ENCODE measurements at places on chromosomes 7 and 10. TPM values are rescaled to one million over a fixed set of nuclear protein-coding genes. Genes with fewer than 3 reads are reported as not detected.

Gene HHEX
- total RNA-seq, result not detected

Gene SLC16A12
- not detected for total RNA-seq

Gene TPK1
- total RNA-seq, result 28.6 TPM

Gene RSPH10B2
- total RNA-seq, result not detected

Gene TMEM176A
- total RNA-seq, result not detected

Gene EXOC4
- total RNA-seq, result 57.1 TPM

Gene ST8SIA6
- not detected for total RNA-seq

Gene LRRC18
- not detected for total RNA-seq

Gene UPK3BL2
- total RNA-seq, result 8.2 TPM

DNA sequence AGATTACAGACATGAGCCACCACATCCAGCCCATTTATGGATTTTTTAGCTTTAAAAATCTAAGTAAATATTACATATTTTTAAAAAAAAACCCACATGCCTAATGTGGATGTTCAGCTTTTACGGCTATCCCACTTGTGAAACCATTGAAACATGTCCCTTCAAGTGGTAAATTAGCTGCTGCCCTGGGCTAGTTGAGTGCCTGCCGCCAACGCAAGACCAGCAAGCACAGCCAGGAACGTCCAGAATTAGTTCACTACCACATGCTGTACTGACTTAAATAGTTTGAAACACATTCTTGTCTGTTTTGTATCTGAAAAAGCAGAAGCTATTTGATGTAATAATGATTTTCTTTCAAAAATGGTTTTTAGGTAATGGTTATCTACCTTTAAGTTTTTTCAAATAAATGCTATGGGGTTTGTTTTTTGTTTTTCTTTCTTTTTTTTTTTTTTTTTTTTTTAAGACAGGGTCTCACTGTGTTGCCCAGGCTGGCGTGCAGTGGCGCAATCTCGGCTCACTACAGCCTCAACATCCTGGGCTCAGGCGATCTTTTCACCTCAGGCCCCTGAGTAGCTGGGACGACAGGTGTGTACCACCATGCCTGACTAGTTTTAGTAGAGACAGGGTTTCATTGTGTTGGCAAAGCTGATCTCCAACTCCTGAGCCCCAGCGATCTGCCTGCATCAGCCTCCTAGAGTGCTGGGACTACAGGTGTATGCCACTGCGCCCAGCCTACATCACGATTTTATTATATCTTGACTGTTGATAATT lies 57.0 kb downstream of the KLRG2 start:
- DNase-seq, result no peak

- DNase-seq, result no peak
These were observed 220.3 kb downstream of the STK31 start for GRCh38 chr7:23930312-23930711.

DNA sequence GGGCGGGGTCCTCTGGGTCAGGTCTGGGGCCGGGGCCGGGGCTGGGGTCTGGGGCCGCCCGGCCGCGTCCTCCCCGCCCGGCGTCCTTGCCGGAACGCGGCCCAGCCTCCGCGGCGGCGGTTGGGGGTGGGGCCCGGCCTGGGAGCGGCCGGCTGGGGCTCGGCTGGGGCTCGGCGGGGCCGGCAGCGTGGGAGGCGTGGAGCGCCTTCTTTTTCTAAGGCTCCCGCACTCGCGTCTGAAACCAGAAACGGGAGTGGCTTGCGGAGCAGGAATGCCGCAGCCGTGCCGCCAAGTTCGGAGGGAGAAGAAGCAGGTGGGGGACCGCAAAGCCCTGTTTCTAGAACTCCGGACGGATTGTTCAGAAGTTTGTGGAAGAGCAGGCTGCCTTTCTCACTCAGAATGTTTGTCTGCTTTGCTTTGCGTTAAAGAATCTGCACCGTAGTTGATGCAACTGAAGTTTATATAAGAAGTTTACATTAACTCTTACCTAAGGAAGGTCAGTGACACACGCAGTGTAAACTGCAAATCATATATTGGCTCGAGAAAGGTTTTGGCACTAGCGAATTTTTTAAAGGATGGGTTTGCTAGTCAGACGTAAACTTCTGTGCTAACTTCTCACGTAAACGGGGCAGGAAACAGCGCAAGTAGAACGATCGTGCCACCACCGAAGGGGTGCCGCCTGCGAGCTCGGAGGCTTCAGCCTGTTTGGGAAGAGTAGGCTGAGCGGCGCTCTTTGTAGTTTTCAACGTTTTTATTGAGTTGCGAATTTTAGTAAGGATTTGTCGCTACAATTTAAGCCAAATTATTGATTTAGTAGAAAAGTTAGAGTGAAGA lies 729 bp downstream of the DNAJB6 start:
- DNase-seq, result peak; percentile 74

DNA sequence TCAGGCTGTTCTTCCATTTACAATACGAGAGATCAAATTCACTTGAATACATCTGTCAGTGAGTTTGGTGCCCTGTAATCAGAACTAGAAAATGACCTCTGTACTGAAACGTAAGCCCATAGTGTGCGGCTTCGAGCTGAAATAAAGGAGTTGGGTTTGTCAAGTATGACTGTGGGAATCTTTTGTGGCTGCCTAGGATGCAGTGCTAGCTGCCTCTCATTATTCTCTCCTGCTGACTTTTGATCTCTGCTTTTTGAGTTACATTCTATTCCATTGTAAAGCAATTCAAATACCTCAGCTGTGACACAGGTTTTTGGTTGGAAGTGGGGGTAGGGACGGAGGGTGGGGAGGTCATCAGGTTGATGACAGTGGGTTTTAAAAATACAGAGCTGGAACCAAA lies 40.4 kb downstream of the ICA1 start:
- no peak for DNase-seq

DNA sequence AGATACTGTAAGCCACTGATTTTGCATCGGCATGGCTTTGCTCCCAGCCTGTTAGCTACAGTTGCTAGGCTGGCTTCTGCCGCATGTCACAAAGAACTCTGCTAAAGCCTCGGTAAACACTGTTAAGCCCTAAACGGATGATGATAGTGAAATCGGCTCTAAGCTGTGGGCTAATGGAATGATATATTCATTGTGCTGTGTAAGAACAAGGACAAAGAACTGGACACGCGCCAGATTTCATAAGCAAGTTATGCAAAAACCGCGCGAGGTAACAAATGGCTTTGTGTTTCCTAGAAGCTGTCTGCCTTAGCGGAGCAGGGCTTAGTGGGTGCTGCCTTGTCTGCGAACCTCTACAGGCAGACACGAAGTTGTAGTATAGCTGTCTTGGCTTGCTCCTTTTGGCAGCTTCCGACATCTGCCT lies 331.3 kb upstream of the COBL start:
- DNase-seq, result no peak

DNA sequence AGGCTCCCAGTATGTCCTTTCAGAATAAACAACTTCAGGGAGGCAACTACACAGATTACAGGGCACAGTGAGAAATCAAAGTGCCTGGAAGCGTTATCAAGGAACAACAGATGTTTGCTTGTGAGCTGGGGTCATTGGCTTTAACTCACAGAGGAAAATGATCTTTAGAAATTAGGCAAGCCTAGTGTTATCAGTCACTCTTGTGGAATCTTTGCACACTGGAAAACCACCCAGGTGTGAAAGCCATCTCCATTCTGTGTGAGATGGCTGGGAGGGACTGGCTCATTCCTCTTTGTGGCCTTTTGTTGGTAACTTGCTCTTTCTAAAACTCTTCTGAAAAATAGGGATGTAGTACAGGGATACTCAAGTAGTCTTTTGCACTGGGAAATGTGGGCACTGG lies 716.0 kb downstream of the XPNPEP1 start:
- no peak for DNase-seq

DNA sequence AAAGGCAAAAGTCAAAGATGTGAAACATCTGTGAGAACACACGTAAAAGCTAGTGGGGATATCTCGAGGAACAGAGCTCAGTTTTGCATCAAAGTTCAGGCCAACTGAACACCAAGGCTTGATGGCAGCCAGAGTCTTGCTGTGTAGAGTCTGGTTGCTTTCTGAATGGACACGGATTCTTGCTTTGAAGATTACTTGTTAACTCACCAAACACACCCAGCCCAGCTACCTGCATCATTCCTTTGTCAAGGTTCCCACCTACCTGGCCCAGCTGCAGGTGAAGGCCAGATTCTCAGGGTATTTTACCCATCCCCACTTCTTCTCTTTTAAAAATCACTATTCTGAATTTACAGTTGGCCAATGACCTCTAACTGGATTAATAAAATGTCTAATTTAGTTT lies 174.4 kb upstream of the PHYHIPL start:
- no peak for DNase-seq

- DNase-seq, result no peak
These were observed 338.8 kb upstream of the SEMA3D start for GRCh38 chr7:85525676-85526075.

DNA sequence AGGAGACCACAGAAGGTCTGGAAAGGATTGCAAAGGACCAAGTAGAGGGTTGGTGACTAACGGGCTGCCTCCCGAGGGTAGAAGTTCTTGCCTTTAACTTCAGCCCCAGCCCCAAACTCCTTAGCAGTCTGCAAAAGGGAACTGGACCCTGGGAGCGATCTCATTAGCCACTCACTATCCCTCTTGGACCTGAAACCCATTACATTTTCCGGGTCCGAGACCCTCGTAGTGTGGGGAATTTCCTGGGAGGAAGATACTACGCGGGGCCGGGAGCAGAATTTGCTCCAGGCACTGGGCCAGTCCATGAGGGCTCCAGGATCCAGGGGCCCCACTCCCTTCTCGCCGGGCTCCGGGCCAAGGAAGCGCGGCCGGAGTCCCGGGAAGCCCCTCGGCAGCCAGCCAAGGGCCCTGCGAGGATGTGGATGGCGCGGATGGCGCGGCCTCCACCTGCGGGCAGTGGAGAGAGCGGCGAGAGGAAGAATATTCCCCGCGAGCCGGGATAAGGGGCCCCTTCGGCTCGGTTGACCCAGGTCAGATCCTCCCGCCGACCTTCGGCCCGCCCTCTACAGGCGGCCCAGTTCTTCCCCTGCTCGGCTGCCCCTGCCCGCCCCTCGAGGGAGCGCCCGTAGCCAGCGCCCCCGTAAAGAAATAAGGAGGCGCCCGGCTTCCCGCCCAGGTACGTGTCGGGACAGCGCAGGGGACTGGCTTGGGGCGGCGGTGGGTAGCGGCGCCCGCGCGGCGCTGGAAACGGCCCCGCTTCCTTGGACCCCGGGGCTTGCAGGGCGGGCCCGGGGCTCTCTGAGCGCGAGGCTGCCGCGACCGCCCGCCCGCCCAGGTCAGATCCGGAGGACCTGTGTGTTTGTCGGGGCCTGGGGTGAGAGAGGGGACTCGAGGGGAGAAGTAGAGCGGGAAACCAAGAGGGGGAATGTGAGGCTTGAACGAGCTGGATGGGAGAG lies at the start of gene MYO3A:
MYO3A (plus strand) TSS at position 577 of the 956 bp plus-strand sequence. CDS start 17,882 bp downstream, outside the sequence.
- no peak for DNase-seq

DNA sequence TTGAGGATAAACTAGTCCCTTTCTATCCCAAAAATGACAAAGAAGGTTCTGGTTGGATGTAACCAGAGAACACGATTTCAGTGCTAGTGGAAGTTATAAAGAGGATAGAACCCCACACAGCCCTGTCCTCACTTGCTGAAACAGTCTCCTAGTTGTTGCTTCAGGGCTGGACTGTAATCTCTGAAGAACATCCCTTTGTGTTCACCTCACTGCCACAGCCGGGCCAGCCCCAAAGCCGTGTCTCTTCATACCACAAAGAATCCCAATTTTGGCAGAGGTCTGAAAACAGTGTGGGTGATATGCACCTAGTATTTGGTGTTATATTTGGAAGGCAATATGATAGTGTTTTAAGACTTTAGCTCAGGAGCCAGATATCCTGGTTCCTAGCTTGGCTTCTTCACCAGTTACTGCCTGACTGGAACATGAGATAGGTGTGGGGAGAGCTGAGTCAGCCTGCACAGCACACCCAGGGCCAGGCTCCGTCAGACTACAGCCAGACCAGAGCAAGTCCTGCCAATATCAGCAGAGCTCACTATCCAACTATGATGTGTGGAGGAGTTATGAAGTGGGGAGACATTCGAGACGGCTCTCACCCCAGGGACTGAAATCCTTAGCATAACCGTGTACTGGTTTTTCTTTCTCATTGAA lies 21.2 kb downstream of the CYP3A4 start:
- no peak for DNase-seq

GRCh38 chr10:128373071-128373749 lies 247.0 kb upstream of the MKI67 start:
- DNase-seq, result no peak

- no peak for DNase-seq
These were observed 10.4 kb downstream of the SYPL1 start for GRCh38 chr7:106101726-106102125.

DNA sequence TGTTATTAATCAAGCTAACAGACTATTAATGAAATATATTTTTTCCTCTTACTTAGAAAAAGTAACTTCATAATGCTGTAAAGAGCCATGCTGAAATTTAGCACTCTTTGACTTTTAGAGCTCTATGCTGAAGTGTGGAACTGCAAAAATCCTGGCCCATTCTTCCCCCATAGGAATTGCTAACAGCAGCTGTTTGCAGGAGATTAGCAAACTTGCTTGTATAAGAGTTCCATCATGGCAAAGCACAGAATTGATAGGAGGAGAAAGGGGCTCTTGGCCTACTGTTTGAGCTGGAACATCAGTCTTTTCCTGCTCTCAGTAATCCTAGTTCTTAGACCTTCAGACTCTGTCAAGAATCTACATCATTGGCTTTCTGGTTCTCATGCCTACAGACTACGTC lies 18.3 kb upstream of the GNAT3 start:
- no peak for DNase-seq

DNA sequence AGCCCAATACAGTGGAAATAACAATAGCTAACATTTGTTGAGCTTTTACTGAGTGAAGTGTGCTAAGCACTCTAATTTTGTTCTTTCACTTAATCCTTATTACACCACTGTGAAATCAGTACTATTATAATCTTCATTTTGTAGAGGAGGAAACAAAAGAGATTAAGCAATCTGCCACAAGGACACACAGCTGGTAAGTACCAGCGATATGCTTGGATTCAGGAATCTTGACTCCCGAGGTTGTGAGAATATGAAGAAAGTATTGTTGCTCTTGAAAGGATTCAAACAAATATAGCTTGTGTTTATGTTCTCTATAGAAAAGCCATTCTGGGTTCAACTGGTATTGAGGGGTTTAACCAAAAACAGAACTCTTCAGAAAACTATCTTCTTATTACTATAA lies 93.7 kb upstream of the HECTD2 start:
- no peak for DNase-seq

DNA sequence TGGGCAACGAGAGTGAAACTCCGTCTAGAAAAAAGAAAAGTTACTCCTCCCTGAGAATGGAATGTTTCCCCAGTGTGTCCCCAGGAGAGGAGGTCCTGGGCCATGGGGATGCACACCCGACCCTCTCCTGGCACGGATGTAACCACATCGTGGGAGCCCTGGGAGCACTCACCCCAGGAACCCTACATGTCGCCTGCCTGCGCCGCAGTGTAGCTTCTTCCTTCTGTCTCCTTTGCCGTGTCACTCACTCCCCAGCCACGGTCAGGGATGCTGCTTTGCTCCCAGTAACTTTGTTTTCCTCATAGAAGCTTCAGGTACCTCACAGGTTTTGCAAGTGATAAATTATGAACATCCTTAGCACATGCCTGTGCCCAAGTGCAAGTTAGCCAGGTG lies 82.0 kb downstream of the EZH2 start:
- no peak for DNase-seq

DNA sequence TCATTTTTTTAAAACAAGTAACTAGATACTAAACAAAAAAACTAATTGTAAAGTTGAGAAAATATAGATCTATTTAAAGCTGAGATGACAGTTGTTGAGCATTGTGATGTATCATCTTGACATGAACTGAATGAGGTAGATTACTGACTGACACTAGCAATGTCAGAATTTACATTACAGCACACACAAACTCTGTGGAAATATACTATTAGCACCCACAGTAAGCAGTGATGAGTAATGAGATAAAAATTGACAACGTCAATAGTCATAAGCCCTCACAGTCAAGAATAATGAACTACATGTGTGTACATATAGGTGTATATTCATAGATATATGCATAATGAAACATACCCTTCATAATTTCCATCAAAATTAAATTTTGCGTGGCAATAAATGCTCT lies 368.4 kb downstream of the TFEC start:
- no peak for DNase-seq
